Gastroesophageal sphincter (tissue), 4 donors: ENCODE measurements at places on chromosomes 13 and 19. TPM values are rescaled to one million over a fixed set of nuclear protein-coding genes. Genes with fewer than 3 reads are reported as not detected.

DNA sequence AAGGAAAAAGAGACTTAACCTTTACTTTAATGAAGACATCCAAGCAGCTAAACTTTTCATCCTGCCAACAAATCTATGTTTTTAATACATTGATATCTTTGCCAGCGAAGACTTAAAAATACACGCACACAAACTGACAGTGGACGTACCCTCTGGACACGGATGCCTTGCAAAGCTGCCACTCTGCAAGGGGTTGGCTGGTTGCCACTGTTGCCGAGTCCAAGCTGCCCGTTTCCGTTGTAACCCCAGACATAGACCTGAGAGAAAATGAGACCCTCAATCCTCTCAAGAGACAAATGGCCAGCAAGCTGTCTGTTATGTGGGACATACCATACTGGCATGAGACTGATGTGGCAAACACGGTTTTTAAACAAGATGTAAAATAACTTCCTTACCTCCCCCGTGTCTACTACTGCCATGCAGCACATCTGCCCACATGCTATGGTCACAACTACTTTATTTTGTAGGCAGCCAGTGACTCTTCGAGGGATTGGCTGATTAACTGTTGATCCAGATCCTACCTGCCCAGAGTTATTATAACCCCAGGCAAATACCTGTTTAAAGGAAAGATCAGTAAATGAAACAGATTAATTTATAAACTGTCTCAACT lies 21.2 kb downstream of the RCBTB2 start:
- no peak for ATAC-seq

DNA sequence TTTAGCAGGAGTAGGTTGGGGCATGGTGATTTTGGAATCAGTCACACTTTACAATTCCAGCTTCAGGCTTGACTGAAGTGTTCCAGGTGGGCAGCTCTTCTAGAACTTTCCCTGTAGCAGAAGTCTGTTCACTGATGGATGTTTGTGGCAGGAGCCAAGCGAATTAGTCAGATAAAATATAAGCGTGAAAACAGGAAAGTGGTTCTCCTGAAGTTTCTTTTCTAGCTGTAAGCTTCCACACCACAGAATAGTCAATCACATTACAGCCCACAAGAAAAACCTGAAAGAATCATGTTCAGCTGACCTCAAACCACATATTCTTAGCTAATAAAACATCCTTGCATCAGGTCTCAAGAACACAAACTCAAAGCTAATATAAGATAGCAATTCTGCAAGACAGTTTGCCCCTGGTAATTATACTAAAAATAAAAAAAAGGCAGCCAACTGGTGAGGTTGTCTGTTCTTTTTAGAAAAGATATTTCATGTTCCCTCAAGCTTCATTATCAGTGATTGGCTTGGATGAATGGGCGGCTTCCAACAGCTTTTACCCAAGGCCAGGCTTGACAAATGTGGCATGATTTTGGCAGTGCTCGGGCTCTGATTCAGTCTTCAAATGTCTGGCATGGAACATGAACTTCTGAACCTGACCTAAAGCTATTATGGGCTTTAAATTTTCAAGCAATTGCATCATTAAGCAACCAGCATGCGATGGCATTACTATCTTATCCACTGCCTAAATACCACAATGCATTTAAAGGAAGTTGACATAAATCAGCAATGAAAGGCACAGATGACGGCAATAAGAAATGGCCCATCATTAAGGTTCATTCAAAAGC lies 136.8 kb downstream of the DCLK1 start:
- peak; percentile 60 for ATAC-seq

DNA sequence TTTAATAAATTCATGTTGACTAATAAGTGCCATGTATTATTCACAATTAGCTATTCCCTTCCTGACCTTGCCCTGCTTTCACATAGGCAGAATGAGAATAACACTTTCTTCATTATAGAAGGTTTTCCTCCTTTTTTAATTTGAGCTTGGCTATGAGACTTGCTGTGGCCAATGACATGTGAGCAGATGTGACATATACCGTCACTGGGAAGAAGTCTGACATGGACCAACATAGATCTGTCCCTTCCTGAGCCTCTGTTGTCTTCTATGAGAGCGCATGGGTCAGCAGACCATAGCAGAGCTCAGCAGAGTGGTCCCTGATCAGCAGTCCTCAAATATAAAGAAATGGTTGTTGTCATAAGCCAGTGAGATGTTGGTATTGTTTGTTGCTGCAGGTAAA lies 163.9 kb downstream of the DACH1 start:
- ATAC-seq = no peak

DNA sequence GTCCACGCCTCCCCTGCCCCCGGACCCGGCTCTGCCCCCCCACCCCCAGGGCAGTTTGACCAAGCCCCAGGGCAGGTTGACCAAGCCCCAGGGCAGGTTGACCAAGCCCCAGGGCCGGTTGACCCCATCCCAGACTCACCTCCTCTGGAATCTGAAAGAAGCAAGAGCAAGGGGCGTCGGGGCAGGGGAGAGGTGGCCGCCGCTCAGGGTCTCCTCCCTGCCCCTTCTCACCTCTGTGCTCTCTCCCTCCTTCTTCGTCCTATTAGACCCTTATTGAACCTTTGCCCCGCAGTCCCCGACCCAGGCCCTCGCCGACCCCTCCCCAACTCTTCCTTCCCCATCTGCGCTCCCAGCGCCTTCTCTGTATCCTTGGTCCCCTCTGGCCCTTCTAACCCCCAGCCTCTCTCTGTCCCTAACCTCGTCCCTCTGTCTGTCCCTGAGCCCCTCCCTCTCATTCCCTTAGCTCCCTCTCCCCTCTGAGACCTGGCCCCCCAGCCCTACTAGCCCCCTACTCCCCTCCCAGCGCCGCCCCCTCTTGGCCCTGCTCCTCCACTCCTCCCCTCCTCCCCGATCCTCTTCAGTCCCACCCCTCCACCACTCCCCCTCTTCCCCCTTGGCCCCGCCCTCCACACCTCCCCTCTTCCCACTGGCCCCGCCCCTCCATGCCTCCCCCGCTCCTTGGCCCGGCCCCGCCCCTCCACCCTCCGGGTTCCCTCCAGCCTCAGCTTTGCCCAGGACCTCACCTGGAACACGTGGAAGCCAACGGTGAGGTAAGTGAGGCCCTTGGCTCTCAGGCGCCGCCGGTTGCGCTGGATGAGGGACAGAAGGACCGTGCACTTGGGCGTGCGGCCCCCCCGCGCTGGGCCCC lies 7.6 kb downstream of the CAPN12 start:
- peak; percentile 23 for ATAC-seq

DNA sequence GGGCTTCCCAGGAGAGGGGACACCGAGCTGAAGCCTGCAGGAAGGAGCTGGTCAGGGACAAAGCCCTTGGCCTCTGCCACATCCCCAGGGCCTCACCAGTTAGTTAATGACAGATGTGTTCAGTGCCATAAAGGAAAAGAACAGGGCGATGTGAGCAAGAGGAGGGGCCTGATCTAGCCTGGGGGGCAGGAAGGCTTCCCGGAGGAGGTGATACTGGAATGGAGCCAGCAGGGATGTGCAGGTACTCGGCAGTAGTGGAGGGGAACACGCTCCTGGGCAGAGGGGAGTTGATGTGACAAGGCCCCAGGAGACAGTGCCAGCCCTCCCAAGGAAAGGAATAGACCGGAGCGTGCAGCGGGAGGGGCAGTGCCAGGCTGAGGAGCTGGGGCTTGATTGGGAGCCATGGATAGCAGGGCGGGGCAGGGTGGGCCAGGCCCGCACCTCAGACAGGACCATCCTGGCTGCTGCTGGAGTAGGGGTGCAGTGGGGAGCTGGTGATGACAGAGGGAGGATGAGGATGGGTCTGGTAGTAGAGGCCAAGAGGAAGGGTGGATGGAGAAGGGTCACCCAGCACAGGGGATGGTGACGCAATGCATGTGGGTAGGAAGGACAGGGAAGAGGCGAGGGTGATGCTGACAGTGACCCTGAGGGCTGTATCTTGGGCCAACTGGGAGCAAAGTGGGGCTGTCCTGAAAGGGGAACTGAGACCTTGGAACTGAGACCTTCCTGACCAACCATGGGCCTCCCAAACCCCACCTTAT lies 4.1 kb downstream of the C19orf33 start:
- no peak for ATAC-seq

SEMA6B gene
- total RNA-seq = 2.0 TPM

KLK10 gene
- total RNA-seq = not detected

LIM2 gene
- not detected for total RNA-seq
